ENCODE measurements at places on chromosomes 5 and 9.

- DNase-seq: no peak
Observed at GRCh38 chr9:77943057-77943456, 88.6 kb downstream of the GNAQ start.

GRCh38 chr5:54090495-54091120 lies 219.8 kb downstream of the ARL15 start:
- peak; percentile 23 for DNase-seq

DNA sequence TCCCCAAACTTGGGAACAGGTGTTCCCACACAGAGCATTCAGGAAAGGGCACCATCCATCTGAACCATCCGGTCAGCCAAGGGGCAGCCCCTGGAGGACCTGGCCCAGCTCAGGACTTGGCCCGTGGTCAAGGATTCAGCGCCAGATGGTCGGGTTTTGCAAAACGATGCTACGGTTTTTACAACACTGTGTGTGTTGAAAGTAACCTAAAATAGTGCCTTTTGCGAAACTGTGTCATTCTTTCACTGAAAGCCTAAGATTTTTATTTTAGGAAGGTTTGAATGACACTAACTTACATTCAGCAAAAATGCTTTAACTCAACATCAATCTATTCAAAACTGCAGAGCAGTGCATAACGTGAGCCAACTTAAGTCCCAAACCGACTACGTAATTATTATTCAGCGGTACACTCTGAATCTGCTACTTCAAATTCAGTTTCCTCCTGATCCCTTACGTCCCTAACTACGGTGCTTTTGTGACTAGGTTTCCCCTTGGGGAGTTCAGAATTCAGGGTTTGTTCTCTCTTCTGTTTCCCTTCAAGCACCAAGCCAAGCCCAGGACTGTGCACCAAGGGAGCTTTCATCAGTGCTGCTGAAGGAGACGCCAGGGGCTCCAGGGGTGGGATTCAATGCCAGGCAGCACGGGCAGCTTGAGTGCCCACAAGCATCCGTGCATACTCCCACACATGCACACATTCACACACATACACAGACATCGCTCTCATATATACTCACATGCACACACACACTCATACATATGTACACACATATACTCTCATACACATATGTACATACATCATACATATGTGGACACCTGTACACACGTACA lies 25.8 kb downstream of the LPCAT1 start:
- no peak for DNase-seq

DNA sequence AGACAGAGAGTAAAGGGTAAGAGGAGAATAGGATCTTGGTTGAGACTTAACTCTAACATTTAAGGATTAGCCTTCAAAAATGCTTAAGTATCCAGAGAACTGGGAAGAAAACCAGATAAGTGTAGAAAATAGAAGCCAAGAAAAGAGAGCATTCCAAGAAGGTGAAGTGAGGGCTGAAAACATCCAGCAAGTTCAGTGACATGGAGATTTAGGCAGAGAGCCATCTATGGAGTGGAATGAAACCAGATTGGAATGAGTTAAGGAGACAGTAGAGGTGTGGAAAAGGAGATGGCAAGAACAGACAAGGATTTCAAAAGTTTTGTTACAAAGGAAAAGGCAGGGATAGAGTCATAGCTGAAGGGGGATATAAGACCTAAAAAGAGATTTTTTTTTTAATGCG lies 188.1 kb downstream of the TRPM3 start:
- no peak for DNase-seq

All from PC-3 (cell line).